ENCODE measurements at places on chromosomes 6 and 20.

DNA sequence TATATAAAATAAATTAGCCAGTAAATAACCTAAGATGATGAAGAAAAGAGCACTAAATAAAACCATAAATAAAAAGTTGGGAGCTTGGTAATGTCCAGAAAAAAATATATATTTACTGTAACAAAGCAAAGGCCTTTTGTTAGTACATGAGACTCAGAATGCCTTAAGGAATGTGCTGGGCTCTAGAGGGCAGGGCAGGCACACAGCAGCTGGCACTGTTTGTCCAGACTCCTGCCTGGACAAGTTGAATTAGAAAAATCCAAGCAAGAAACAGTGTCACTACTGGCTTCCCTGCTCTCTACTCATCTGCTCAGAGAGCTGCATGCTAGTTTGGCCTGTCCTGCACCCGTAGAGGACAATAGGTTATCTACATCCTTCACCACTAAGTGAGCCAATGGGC, 8.8 kb downstream of the DEFB129 start:
- DNase-seq = no peak

DNA sequence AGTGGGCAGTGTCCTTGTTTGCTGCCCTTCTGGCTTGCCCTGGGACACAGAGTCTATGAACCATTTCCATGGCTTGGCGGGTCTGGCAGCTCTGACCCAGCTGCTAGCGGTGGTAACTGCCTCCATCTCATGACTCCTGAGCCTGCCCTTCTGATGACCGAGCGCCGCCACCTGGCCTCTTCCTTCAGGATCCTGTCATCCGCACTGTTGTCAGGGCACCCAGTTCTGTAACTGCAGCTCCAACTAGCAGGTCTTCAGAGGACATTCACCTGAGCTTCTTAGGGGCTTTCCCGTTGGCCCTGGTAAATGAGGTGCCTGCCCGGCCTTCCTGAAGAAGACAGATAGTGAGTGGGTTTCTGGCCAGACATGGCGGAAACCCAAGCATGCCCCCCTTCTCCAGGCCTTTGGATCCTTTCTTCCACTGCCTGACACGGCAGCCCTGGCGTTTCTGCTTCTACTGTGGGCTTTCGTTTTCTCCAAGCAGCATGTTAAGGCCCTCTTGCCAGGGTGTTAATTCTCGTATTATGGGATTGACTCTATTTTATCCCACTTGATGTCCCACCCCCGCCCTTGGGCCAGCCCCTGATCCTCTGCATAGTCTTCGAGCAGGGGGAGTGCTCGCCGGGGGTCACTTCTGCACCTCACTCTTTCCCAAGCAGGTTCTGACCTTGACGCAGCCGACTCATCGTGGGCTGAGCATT, 24.7 kb downstream of the PACSIN1 start:
- DNase-seq = no peak

DNA sequence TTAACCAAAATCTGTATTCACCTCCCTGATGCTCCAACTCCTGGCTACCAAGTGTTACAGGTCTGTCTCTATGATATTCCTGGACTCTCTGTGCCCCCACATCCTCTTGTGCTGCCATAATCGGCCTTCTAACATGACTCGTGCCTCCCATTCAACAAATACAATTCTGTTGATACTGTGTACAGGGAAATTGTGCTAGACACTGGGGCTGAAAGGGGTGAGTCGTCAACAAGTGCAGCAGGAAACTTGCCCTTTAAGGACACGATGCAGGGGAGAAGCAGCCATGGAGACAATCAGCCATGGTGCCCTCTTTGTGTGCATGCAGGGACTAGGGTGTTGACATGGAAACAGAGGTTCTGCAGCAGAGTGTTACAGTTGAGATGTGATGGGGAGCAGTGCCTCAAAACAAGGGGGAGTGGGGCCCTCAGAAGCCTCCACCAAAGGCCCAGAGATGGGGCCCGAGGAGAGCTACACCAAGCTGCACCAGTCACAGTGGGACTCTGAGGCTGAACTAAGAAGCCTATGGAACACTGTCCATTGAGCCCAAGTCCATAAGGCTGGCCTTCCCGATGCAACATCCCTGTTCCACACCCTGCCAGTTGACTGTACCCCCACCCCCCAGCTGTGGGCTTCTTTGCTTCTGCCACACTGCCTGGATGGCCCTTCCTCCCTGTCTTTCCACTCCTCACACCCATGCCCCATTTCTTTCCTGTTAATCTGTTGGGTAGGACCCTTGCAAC, 3.1 kb downstream of the PCED1A start:
- no peak for DNase-seq

DNA sequence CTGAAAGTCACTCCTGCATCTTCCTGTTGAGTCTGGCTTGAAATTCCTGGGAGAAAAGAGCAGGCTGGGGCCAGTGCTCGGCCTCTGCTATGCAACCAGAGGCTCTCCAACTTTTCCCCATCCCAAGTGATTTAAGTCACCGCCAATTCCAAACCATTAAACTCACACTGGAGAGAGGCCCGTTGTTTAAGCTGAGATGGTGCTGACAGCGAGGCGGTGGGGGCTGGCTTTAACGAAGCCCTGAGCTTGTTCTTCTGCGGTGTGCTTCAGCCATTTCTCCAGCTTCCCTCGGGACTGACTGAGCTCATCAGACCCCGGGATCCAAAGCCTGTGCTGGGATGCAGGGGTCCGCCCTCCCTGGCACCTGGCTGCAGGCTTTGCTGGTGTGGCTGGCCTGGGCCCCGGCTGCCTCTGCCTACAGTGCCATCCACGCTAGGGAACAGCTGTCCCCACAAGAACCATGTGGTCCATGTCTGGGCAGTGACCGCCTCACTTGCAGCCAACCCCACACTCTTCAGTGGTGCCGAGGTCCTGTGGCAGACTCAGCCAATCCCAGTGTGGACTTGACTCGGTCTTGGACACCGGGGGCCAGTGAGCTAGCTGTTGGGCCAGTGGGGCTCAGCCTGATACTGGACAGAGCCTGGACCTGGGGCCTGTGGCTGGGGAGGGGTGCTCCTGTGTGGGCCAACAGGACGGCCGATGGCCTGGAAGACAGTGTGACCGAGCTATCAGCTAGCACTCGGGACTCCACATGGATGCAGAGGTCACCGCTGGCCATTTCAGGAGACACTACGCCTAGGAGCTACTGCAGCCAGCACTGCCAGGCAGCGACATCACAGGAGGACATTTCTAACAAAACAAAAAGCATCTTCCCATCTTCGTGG, 21.2 kb downstream of the RAMACL start:
- DNase-seq = peak; percentile 54
